Progenitor cell of endocrine pancreas (in vitro differentiated cells): ENCODE measurements at places on chromosomes 4 and X. TPM values are rescaled to one million over a fixed set of nuclear protein-coding genes. Genes with fewer than 3 reads are reported as not detected.
A peak's percentile ranks its signal among the peaks of the same experiment; 100 is the strongest.

GRCh38 chr4:70722199-70722791, 531 bp downstream of the RUFY3 start:
- peak overlapping the region; percentile 75 for H3K27ac ChIP-seq
- DNase-seq = no peak
- H3K36me3 ChIP-seq = peaks cover 2% of the 10 kb centered on the region
- no peak overlapping the region for H3K4me3 ChIP-seq
- H3K4me1 ChIP-seq = peaks cover 18% of the 10 kb centered on the region
- no peaks in the 10 kb centered on the region for H3K27me3 ChIP-seq

DNA sequence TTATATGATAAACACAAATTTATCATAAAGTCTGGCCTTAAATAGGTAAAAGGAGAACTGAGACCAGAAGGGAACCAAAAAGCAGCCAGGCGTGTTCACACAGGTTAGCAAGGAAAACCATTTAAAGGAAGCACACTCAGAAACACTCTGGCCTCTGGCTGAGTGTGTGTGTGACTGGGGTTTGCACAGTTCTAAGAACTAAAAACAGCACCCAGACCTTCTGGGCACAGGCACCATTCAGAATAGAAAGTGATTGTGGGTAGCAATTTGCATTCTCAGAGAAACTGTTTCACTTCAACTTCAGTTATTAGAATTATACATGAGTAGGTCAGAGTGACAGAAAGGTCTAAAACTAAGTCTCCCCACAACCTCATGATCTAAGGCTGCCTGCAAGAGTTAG, 10.0 kb downstream of the GPR82 start:
- no peak overlapping the region for H3K4me3 ChIP-seq
- H3K27ac ChIP-seq = no peak overlapping the region
- peaks cover 5% of the 10 kb centered on the region for H3K4me1 ChIP-seq
- H3K36me3 ChIP-seq = peaks cover 1% of the 10 kb centered on the region
- no peaks in the 10 kb centered on the region for H3K27me3 ChIP-seq

DNA sequence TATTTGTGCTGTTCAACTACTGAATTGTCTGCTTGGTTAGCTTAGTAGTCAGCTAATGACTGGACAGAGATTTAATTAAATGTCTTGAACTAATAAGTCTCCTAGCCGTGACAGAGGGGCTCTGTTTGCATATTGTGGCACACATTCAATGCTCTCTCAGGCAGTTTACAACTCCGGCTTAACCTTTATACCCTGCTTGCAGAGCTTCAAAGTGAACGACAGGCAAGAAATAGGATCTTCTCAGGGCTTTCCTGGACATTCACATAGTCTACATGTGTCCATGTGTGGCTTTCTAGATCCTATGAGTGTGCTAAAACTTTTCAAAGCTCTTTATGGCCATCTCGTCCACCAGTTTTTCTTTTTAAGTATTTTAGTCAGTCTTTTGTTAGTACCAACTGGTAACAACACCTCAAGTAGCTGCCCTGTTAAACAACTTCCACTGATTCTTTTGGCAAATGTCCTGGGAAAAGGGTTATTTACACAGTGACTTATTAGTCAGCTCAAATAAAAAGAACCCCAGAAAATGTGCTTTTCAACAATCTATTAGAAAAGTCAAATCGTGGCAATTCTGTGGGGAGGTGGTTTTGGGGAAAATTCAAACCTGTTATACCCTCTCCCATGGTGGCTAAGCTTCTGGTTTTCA, 28.6 kb downstream of the OR13H1 start:
- peaks cover 15% of the 10 kb centered on the region for H3K4me1 ChIP-seq
- no peak for DNase-seq
- peaks cover 23% of the 10 kb centered on the region for H3K36me3 ChIP-seq
- peak overlapping the region; percentile 79 for H3K27ac ChIP-seq

DNA sequence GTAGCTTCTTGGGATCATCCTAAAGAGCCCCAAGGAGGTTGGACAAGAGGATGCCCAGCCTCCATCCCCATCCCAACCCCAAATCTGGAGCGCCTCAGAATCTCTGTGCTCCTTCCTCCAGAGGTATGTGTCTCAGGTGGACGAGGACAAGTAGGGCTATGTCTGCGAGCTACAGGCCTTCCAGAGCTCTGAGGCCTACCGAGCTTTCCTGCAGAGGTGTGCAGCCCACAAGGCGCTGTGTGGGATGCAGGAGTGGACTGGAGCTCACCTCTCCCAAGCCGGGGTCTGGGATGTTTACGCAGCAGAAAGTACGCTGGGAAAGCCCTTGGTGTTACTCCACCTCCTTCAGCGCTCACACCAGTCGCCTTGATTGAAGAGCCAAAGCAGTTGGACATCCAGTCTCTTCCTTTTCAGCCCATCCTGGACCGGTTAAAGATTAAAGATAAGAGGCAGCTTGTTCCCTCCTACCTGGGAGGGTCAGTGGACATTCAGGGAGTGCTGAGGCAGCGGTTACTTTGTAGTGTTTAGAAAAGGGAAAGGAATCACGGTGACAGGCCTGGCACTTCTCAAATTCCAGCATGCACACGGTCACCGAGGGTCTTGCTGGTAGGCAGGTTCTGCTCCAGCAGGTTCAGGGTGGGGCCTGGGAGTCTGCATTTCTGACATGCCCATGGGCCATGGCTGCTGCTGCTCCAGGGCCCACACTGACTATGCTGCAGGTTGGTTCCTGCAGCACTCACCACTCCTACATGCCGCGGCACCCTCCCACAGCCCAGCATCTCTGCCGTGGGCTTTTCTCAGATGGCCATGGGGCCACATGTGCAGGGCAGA, 29.5 kb upstream of the JAKMIP1 start:
- no peak overlapping the region for H3K4me3 ChIP-seq
- DNase-seq = no peak
- no peaks in the 10 kb centered on the region for H3K4me1 ChIP-seq
- no peak overlapping the region for H3K27ac ChIP-seq

DNA sequence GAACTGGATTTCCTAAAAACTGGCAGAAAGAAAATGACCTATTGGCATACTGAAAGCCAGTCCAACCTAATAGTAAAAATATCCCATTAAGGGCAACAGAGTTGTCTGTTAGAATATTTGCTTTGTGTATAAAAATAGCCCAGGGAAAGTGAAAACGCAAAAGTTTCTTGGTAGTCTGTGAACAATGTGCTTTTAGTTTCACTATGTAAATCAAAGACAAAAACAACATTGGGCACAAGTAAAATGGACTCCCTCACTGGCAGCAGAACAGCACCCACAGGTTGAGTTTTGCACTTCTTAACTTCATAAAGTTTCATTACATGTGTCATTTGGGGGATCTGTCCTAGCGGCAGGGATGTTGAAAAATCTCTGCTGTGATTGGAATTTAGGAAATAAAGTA, 4.3 kb upstream of the FGG start:
- no peaks in the 10 kb centered on the region for H3K36me3 ChIP-seq
- H3K4me3 ChIP-seq = no peak overlapping the region
- H3K4me1 ChIP-seq = peaks cover 38% of the 10 kb centered on the region
- peaks cover 4% of the 10 kb centered on the region for H3K27me3 ChIP-seq
- H3K27ac ChIP-seq = no peak overlapping the region
- DNase-seq = no peak

GRCh38 chrX:56813318-56813837, 84.3 kb downstream of the NBDY start:
- H3K4me3 ChIP-seq = no peak overlapping the region
- H3K27ac ChIP-seq = peak overlapping the region; percentile 70
- H3K36me3 ChIP-seq = peaks cover 13% of the 10 kb centered on the region
- H3K27me3 ChIP-seq = no peaks in the 10 kb centered on the region
- no peak for DNase-seq

DNA sequence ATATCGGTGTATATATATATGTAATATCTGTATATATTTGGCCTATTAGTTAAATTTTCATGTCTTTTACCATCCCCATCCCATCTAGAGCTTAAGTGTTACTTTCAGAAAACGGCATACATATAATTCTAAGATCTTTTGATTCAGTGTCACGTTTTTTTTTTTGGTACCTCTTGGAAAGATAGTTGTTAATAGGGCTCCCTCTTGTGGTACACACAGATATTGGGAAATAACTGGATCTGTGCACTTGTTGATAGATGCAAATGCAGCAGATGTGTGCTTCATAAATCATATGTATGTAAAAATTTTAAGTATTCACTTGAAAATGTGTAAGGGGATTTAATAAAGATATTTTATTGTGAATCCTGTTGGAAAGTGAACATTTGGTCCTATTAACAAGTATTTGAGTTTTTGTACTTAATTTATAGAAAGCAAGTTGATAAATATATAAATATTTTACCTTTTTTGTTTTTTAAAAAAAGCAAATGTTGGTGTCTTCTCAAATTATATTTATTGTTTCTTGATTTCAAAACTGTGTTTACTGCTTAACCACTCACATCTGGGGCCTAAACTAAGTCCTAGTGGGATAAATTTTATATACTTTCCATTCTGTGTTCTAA, 74.7 kb downstream of the PAQR3 start:
- DNase-seq = no peak
- H3K27me3 ChIP-seq = no peaks in the 10 kb centered on the region
- no peak overlapping the region for H3K4me3 ChIP-seq
- peaks cover 5% of the 10 kb centered on the region for H3K36me3 ChIP-seq
- H3K27ac ChIP-seq = peak overlapping the region; percentile 43

DNA sequence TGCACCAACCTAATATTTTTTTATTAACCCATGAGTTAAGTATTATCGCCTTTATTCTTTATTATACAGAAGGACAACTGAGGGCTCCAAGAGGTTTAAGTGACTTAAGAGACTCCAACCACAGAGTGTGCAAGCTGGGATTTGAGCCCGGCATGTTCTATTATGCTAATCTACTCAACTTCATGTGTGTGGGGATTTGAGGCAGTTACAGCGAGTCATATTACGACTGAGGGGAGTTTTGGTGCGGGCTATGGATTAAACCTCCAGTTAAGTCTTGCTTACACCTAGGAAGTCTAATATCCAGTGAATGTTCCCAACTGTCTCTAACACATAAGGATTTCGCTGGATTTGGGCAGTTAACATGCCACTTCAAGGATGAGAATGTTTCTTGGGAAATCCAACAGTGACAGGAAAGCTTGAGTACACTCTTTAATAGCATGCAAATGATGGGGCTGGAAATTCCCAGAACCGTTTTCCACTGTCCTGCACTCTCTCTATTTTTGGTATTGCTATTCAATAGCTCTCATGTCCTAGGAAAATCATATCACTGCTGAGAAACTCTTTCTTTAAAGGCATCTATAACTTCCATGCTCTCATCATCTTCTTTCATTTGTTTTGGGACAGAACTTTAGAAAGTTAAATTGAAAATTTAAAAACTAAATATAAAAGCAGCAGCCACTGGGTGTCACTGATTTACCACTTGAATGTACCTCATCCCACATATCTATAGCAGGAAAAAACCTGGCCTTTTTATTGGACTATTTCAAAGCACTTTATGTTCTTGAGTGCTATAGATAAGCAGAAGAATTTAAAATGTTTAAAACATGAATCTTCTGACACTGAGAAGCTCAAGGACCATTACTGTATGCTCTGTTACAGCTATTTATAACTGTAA, 165.1 kb upstream of the TTC29 start:
- DNase-seq = no peak
- no peak overlapping the region for H3K27ac ChIP-seq
- no peaks in the 10 kb centered on the region for H3K27me3 ChIP-seq
- H3K36me3 ChIP-seq = peaks cover 3% of the 10 kb centered on the region
- no peak overlapping the region for H3K4me3 ChIP-seq

- H3K4me3 ChIP-seq = no peak overlapping the region
- H3K36me3 ChIP-seq = no peaks in the 10 kb centered on the region
- no peak overlapping the region for H3K27ac ChIP-seq
- no peak for DNase-seq
- H3K27me3 ChIP-seq = no peaks in the 10 kb centered on the region
Measured at GRCh38 chr4:179196511-179196910, 1754.3 kb upstream of the AGA start.

DNA sequence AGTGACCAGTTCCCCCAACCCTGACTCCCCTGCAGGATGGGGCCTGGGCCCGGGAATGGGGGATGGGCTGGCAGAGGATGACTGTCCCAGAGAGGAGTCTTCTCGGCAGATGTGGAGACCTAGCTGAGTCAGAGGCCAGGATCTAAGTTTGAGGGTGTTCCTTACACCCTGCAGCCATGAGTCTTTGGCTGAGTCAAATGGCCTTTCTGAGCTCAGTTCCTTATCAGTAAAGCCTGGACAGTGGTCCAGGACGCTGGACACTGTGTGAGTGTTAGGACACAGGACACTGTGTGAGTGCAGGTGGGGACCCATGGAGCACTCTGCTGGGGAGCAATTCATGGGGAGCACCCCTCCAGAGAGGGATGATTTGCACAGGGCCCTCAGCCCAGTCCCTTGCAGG, 5.0 kb downstream of the IL9R start:
- no peaks in the 10 kb centered on the region for H3K4me1 ChIP-seq
- no peak overlapping the region for H3K4me3 ChIP-seq
- DNase-seq = no peak

- no peak overlapping the region for H3K27ac ChIP-seq
- peaks cover 2% of the 10 kb centered on the region for H3K4me1 ChIP-seq
- H3K27me3 ChIP-seq = no peaks in the 10 kb centered on the region
- H3K36me3 ChIP-seq = peaks cover 21% of the 10 kb centered on the region
- H3K4me3 ChIP-seq = no peak overlapping the region
Measured at GRCh38 chr4:75781305-75781704, 56.9 kb downstream of the USO1 start.

DUSP21 gene
- not detected in 2 replicates for total RNA-seq

SLC10A4 gene
- total RNA-seq = 2.5 and 2.7 TPM in 2 replicates

NKAP gene
- total RNA-seq = 8.3 and 9.1 TPM in 2 replicates

FAM47C gene
- total RNA-seq = not detected in 2 replicates

THOC2 gene
- total RNA-seq = 116 and 118 TPM in 2 replicates

FAT4 gene
- 1.7 and 2.5 TPM in 2 replicates for total RNA-seq

LNX1 gene
- total RNA-seq = 19.8 and 21.7 TPM in 2 replicates
